ENCODE measurements at places on chromosomes 16 and 17.

- DNase-seq: no peak
Measured at GRCh38 chr16:1486551-1487390, 2.0 kb downstream of the PTX4 start.

- peak; percentile 50 for DNase-seq
Measured at GRCh38 chr16:20849589-20850390, 43.5 kb downstream of the REXO5 start.

- no peak for DNase-seq
Measured at GRCh38 chr17:17414341-17414805, 62.4 kb upstream of the MED9 start.

GRCh38 chr17:2841606-2842005 lies 45.4 kb downstream of the RAP1GAP2 start:
- DNase-seq: no peak

DNA sequence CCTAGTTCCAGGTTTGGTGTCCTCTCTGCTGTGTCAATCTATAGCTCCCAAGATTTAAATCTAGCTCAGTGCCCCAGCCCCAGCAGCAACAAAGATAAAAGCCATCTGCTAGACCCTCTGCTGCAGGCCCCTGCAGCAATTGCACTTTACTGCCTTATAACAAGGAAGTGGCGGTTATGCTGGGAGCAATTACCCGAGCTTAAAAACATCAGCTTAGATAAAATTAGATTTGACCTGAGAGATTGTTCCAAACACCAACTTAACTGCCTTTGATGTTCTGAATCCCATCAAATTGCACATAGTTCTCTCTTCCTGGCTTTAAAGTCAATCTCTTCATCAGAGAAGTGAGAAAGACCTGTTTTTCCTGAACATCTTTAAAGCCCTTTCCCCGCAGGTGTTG lies 62.4 kb upstream of the SHISA6 start:
- DNase-seq: no peak

- no peak for DNase-seq
Measured at GRCh38 chr17:17712268-17712924, 31.1 kb downstream of the RAI1 start.

GRCh38 chr17:59651346-59651745 lies 31.7 kb downstream of the CLTC start:
- DNase-seq: no peak

- DNase-seq: no peak
Measured at GRCh38 chr17:45394564-45394912, 38.1 kb downstream of the ARHGAP27 start.

DNA sequence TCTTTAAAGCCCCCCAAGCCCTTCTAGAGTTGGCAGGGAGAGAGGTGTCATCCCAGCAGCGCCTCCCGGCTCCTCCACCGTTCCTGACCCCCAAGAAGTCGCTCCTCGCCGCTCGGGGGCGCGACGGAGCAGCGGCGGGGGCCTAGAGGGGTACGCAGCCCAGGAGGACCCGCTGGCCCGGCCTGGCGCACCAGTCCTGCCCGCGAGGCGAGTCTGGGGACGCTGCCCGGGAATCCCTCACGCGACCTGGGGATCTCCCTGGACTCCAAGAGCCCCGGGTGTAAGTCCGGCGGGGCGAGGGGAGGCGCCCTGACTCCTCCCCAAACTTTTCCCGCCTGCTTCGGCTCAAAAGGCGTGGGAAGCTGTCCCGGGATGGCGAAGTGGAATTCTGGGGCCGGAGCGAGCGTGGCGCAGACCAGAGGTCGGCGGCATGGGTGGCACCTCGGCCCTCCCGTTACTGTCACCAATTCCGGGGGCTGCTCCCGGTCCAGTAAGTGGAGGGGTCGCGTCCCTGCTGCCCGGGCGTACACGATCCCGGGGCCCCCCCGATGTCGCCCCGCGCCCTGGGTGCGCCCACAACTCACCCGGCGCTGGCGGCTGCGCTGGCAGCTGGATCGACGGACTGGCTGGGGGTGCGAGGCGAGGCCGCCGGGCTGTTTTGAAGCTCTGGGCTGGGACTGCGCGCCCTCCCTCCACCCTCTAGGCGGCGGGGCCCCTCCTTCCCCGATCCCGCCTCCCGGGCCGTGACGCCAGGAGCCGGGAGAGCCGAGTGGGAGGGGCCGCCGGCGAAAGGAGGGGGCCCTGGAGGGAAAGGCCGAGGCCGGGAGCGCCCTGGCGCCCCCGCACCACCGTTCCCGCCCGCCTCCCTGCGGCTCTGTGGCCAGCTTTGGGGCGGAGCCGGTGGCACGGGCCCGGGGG lies at the start of gene EMP2:
TSS of gene EMP2 (minus strand) at position 634 of the 918 bp plus-strand sequence. CDS start 32,981 bp downstream, outside the sequence.
- no peak for DNase-seq

- peak; percentile 67 for DNase-seq
Measured at GRCh38 chr17:48944515-48945260, at the start of gene SNF8. SNF8 (minus strand) TSS chr17:48944842; CDS start chr17:48944734, 108 bp downstream.

- no peak for DNase-seq
Measured at GRCh38 chr17:48672340-48672739, 46.2 kb upstream of the HOXB9 start.

GRCh38 chr17:40849723-40850122 lies 17.3 kb downstream of the KRT12 start:
- DNase-seq: no peak

GRCh38 chr16:86932130-86932982 lies 354.0 kb downstream of the FOXL1 start:
- no peak for DNase-seq

DNA sequence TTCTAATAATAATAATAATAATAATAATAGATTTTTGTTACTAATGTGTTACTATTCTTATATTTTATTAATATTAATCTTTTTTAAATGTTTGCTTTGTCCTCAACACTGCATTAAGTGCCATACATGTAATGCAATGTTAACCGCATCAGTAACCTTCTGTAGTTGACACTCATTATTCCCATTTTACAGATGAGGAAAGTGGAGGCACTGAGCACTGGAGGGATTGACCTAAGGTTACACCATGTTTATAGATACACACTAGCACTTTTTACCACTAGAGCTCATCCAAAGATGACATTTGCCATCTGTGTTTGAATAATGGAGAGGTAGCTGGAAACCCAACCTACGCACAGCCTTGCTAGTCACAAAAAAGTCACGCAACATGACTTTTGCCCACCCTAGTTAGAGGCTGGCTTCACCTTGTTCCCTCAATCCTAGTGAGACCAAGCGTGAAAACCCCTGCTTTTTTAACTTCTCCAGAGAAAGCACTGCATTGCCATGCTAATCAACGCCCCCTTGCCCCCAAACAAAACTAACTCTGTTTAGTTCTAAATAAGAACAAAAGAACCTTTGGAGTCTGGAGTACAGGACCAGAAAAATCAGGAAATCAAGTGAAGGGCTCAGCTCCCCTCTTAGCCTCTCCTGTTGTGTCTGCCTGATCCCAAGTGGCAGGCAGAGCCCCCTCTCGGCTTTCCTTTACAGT lies 2.3 kb downstream of the ARSG start:
- DNase-seq: no peak

- DNase-seq: no peak
Measured at GRCh38 chr17:17860766-17861107, 24.0 kb upstream of the SREBF1 start.

GRCh38 chr16:21656795-21657768 lies 4.7 kb upstream of the IGSF6 start:
- peak; percentile 48 for DNase-seq

GRCh38 chr17:55285340-55286301 lies 20.9 kb downstream of the HLF start:
- peak; percentile 19 for DNase-seq

GRCh38 chr16:66849021-66849420 lies 4.8 kb downstream of the CA7 start:
- no peak for DNase-seq

- DNase-seq: no peak
Measured at GRCh38 chr16:60060731-60061130, 1326.6 kb upstream of the GOT2 start.

DNA sequence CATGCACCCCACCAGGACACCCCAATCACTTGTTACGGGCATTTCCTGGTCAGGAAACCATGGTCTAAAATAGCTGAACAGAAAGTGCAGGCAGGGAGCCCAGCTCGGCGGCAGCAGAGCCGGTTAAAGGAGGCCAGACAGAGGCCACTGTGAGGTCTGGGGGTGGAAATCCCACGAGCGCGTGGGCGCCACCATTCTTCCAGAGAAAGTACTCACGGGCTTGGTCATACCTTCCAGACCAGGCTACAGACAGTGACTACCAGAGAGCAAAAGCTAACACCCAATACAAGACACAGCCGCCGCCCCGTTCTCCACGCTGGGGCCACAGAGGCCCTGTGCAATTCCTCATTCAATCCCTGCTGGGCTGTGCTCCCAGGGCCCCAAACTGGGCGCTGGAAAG lies 11.9 kb downstream of the CEP131 start:
- no peak for DNase-seq

DNA sequence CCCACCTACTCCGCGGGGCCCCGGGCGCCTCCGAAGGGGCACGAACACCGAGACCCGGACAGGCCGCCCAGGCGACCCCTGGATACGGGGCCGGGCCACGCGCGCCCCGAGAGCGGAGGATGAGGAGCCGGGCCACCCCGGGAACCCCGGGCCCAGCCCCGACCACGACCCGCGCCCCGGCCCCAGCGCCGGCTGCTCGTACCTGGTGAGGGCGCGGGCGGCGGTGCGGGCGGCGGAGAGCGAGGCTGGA lies 192 bp downstream of the FASN start:
- no peak for DNase-seq

DNA sequence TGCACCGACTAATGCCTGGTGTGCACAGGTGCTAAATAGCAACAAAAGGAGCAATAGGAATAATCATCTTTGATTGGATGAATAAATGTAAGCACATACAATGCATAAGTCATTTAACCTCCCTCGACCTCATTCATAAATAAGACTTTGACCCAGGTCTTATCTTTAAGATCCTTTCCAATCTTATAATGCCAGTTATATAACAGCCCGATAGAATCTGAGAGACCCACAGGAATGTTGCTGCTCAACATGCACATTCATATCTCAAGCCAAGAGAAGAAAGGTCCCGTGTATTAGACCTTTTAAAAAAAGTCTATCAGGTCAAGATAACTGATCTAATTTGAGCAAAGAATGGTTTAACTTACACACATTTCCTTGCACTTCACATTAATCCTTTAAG lies 146.8 kb upstream of the SOX9 start:
- DNase-seq: no peak
